Metanephros (tissue), 2 donors: ENCODE measurements at places on chromosomes 7 and 10. TPM values are rescaled to one million over a fixed set of nuclear protein-coding genes. Genes with fewer than 3 reads are reported as not detected.

The SLC29A4 gene
- total RNA-seq = 11.3 TPM

The CYP2E1 gene
- 1.4 TPM for total RNA-seq

The FRAT2 gene
- total RNA-seq = 17.3 TPM

The NACAD gene
- 5.3 TPM for total RNA-seq

The TRIL gene
- total RNA-seq = 110 TPM

The GPC2 gene
- 12.3 TPM for total RNA-seq

The NXPH1 gene
- total RNA-seq = 0.23 TPM

The PON1 gene
- 0.12 TPM for total RNA-seq

The CABCOCO1 gene
- total RNA-seq = 1.4 TPM

The CPXM2 gene
- 9.5 TPM for total RNA-seq

The UCN3 gene
- not detected for total RNA-seq

The WASHC2A gene
- total RNA-seq = 36.7 TPM

The DNTT gene
- total RNA-seq = 0.18 TPM

The TMEM196 gene
- not detected for total RNA-seq

The GOLGA7B gene
- total RNA-seq = 0.35 TPM

The CYP26C1 gene
- not detected for total RNA-seq

The GHRHR gene
- total RNA-seq = not detected
